ENCODE measurements at places on chromosomes 5 and 9.

- no peak for DNase-seq
Measured at GRCh38 chr9:89685698-89686097, 80.9 kb downstream of the GADD45G start.

DNA sequence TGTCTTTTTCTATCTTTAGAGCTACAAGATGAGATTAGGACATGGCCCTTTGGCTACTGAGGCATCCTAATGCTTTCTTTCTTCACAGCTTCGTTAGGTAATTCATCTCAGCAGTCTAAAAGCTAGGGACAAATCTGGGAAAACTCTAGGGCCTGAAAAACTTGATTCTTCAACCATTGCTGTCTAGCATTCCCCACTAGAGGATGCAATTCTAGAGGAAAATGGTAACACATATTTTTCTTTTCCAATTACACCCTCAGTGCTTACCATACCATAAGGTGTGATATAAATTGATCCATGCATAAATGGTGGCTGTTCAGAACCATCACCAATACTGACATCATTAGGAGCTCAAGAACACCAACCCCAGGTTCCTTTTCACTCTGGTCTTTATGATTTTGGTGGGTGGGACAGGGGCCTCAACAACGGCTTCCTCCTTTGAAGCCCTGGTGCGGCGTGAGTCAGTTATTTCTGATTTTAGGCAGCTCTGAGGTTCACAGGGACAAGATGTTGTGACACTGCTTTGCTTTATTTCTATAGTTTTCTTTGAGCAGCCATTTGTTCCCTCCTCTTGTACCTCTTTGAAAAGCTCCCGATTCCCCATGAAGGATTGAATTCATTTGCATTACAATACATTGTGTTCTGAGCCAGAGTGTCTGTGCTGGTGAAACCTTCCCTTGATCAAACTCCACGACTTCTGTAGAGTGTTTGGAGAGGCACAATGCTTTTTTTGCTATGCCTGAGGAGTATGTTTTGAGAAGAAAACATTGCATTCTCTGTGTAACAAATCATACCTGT, 526.0 kb upstream of the TRPC7 start:
- no peak for DNase-seq

DNA sequence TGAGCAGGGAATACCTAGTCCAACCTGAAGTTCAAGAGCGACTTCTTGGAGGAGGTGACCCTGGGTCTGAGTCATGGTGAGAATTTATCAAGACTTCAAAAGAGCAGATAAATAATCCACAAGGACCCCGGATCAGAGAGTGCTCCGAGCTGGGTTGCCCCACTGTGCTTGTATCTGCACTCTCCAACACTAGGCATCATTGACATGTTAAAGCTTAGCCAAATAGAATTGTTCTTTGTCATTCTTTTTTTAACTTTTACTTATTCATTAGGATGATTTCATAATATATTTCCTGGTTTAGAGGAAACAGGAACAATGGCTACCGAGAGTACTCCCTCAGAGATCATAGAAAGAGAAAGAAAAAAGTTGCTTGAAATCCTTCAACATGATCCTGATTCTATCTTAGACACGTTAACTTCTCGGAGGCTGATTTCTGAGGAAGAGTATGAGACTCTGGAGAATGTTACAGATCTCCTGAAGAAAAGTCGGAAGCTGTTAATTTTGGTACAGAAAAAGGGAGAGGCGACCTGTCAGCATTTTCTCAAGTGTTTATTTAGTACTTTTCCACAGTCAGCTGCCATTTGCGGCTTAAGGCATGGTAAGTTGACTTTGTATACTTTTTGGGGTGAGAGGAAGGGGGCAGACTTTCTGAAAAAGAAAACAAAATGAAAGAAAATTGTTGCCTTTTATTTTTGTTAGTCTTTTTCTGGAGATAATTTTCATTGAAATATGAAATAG, at the start of gene CARD6:
TSS of gene CARD6 (plus strand) at position 300 of the 738 bp plus-strand sequence. CDS start at position 316, 16 bp downstream.
- no peak for DNase-seq

DNA sequence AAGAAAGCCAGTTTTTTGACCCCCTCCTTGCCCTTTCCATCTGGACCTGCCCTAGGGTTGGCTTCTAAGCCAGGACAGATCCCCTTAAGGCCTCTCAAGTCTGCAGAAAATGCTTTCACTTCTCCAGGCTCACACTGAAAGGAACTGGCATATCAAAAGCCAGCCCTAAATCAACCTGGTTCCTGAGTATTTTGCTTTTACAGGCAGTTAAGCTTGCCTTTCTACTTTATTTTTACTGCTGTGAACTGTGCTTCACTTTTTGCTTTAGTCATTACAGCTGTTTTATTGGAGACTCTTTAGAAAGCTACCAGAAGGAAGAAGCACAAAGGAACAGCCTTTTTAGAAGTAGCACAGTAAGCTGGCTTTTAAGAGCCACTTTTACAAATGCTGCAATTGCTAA, 5.0 kb downstream of the TARS1 start:
- no peak for DNase-seq

DNA sequence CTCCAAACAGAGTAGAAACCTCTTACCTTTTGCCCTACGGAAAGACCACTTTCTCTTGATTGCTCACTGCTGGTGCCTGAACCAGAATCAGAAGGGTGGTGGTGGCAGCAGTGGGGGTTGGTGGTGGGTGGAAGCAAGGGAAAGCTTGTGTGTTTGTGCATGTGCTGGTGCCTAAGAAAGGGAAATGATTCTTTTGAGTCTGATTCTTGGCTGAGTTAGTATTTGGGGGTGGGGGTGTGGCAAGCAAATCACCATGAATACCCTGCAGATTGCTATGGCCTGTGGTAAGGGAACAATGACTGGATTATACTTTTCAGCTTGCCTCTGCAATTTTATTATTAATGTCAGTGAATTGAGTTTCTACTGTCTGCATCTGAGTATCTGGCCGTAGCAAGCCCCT, 106.6 kb downstream of the ARHGAP26 start:
- no peak for DNase-seq

GRCh38 chr5:90644132-90644531, 85.5 kb downstream of the ADGRV1 start:
- no peak for DNase-seq

- DNase-seq: no peak
Measured at GRCh38 chr9:97373331-97373730, 38.6 kb upstream of the TDRD7 start.

DNA sequence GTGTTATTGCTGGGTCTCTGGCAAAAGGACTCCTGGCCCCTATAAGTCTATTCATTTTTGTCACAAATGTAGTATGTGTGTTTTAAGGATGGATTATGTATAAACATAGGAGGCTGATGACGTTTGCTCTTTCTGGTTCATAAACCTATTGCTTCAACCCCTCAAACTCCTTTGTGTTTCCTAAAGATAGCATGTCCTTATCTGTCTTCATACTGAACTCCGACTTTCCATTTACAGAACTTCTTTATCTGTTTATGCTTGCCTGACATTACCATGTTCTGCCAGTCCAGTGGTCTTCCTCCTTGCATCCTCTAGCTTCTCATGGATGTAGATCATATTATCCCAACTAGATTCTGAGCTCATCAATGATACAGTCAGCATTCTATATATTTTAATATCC, 46.1 kb downstream of the ARHGEF28 start:
- DNase-seq: no peak

GRCh38 chr5:19044311-19044710, 943.7 kb downstream of the CDH18 start:
- DNase-seq: no peak

DNA sequence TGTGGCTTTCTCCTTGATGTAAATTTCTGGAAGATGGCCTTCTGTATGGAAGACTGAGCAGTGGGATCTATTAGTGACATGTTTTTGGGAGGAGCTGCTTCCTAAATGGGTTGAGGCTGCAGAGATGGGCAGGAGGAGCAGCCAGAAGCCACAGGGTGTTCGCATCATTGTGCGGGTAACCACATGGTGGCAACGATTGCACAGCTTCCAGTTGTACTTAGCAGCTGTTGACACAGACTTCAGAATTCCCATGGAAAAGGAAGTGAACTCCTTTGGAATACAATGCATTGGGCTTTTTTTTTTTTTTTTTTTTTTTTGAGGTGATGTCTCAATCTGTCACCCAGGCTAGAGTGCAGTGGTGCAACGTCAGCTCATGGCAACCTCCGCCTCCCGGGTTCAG, 297.3 kb downstream of the NR3C1 start:
- no peak for DNase-seq

- DNase-seq: no peak
Measured at GRCh38 chr9:132244582-132245455, 83.0 kb downstream of the NTNG2 start.

GRCh38 chr9:68919661-68920060, 94.3 kb downstream of the PRKACG start:
- no peak for DNase-seq

- no peak for DNase-seq
Measured at GRCh38 chr5:99033014-99033900, 104.5 kb upstream of the CHD1 start.

DNA sequence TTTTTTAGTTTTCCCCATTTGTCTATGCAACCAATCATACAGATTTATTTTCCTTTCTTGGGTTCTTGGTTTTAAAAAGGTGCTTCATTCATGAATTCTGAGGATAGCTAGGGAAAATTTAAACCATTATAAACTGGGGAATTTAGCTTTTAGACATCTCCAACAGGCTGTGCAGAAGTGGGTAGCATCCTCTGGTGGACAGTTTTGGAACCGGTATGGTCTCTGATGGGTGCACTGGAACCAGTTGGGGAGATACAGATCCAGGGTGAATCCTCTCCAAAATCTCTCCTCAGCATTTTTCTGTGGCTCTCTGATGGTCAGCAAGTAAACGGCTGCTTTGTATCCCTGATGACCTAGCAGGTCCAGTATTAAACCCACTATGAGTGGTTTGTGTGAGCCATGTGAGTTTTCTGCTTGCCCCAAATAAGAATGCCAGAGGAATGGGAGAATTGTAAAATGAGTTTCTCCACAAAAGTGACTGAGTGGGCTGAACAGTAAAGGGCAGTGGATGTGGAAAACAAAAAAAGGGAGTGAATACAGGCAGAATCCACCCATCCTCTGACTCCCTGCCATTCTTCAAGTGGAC, 9.1 kb upstream of the DNAJC25 start:
- DNase-seq: no peak

- DNase-seq: no peak
Measured at GRCh38 chr9:107218829-107219485, 64.1 kb upstream of the RAD23B start.

- no peak for DNase-seq
Measured at GRCh38 chr9:85062385-85063022, 393.0 kb downstream of the NTRK2 start.

DNA sequence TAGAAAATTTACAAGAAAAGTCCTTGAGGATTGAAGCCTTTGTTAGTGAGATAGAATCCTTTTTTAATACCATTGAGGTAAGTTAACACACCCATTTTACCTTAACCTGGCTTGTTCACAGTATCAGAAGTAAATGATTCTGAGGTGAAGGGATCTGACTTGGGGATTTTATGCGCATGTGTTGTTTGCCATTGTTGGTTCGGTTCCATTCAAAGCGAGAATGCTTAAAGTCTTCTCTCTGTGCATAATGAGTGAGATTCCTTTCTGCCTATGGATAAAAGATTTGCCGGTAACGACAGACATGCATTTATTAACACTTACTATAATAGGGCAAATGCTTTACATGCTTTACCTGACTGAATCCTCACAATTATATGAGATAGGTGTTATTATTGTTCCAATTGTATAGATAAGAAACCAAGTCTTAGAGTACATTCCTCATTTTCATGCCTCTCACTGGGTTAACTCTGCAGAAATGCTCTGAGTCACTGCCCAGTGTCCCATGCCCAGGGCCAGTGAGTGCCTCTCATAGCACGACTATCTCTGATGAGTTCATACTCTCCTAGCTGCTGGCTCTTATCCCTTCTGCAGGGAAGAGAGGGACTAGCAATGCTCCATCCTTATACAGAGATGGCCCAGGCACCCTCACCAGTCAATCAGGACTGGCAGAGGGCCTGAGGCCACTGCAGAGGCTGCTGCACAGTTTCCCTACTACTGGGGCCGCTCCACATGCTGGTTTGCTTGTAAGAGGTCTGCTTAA, 54.4 kb downstream of the CMYA5 start:
- no peak for DNase-seq

DNA sequence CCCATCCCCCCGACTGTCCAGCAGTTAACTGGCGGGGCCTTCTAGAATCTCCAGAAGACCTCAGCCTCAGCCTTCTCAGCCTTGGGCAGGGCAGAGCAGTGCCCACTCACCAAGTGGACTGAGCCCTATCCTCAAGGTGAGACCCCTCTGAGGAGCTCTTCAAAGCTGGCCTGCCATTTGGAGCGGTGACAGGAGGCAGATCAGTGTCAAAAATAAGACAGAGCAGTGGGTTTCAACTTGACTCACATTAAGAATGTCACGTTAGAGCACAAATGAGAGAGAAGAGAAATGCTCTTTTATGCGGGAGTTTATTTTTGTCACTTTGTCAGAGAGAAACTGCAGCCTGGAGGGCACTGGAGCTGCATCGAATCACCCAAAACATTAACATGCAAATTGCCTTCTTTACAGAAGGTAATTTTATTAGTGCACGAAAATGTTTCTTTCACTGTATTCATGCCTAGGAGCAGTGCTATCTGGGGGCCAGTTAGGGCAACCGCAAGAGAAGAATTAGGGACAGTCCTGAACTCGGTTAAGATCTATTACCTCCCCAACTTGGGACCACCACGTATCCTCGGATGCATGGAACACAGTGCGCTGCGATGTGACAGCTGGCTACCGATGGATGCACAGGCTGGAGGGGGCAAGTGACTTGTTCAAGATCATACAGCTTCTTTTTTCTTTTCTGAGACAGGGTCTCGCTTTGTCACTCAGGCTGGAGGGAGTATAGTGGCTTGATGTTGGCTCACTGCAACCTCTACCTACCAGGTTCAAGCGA, 188.5 kb downstream of the DAB2IP start:
- no peak for DNase-seq

GRCh38 chr9:95343725-95344287, 26.3 kb upstream of the FANCC start:
- DNase-seq: no peak

DNA sequence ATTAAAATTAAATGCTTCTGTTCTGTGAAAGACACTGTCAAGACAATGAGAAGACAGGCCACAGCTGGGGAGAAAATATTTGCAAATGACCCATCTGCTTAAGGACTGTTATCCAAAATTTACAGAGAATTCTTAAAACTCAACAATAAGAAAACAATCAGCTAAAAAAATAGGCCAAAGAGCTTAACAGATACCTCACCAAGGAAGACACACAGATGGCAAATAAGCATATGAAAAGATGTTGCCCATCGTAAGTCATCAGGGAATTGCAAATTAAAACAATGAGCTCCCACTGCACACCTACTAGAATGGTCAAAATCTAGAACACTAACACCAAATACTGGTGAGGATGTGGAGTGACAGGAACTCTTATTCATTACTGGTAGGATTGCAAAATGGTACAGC, 10.3 kb downstream of the WNK2 start:
- no peak for DNase-seq

DNA sequence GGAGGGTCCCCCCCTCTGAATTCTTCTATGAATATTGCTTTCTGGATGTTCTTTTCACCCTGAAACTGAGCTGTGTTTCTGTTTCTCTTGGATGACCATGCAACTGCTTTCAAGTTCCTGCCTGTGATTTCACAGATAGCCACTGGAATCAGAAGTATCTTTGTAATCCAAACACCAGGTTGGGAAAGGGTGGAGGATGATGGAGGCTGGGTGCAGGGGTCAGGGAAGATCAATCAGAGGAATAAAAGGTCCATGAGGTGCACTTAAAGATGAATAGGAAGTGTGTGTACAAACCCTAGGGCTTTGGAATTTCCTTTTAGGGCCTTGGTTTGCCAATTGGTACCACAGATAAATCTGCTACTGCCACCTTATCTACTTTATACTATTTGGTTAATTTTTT, 68.2 kb upstream of the AGXT2 start:
- no peak for DNase-seq
